GOT3 (cell line): ENCODE measurements at places on chromosomes 3 and 15.

DNA sequence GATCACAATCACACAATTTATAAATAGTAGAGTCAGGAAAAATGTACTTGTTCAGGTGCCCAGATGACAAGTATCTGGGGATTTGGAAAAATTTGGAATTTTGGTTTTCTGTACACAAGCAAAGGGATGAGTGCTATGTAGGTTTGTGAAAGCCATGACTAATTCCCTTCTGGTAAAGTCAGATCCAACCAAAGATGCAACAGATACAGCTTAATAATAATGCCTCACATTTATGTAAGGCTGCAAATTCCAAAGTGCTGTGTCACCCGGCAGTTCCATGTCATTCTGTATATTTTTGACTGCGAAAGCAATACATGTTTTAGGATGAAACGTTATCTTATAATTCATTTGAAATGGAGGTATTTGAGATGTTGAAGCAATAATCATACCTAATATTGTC is 102.7 kb upstream of the AGBL1 start:
- DNase-seq: no peak

GRCh38 chr3:68360492-68360891 is 571.9 kb downstream of the TAFA4 start:
- no peak for DNase-seq

GRCh38 chr15:37931868-37932267 is 2.6 kb upstream of the TMCO5A start:
- no peak for DNase-seq

- DNase-seq: no peak
Observed at GRCh38 chr3:150393745-150394144, 14.4 kb upstream of the TSC22D2 start.

- DNase-seq: no peak
Observed at GRCh38 chr15:26073430-26074333, 210.6 kb upstream of the ATP10A start.

- peak; percentile 80 for DNase-seq
Observed at GRCh38 chr3:134846911-134847317, 51.9 kb downstream of the EPHB1 start.

GRCh38 chr3:132650153-132650552 is 9.5 kb downstream of the ACAD11 start:
- DNase-seq: no peak

- DNase-seq: no peak
Observed at GRCh38 chr3:169678122-169678521, 14.6 kb upstream of the MECOM start.

GRCh38 chr3:102237181-102237580 is 197.6 kb upstream of the ZPLD1 start:
- no peak for DNase-seq

- no peak for DNase-seq
Observed at GRCh38 chr3:22908989-22909507, 294.1 kb upstream of the UBE2E2 start.

- no peak for DNase-seq
Observed at GRCh38 chr15:24898715-24899272, 56.0 kb upstream of the SNRPN start.

DNA sequence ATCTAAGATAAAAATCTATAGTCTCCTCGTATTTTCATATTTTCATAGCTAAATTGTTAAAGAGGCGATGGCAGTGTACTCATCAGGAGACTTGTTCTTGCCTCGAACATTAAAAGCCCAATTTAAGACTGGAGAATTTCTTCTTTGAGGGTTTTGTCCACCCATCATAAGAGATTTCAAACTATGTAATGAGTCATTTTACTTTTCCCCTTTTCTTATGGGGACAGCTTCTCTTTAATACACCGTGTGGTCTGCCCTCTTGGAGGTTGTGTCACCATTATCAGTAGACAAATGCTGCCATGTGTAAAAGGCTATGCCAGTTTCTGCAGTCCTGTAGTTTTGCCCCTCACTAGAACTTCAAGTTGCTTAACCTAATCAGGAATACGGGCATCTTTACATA is 16.9 kb downstream of the TGFBR2 start:
- DNase-seq: no peak

DNA sequence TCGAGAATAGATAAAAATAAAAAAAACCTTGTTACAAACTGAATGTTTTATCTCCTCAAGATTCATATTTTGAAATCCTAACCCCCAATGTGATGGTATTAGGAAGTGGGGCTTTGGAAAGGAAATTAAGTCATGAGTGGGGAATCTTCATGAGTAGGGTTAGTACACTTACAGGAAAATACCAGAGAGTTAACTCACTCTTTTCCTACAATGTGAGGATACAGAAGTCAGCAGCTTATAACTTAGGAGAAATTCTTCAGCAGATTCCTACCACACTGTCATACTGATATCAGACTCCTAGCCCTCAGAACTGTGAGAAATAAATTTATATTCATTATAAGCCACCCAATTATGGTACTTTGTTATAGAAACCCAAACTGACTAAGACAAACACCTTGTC is 453.1 kb downstream of the GBE1 start:
- DNase-seq: no peak

GRCh38 chr15:44082558-44083157 is 112.4 kb downstream of the FRMD5 start:
- DNase-seq: no peak

- DNase-seq: no peak
Observed at GRCh38 chr15:55007561-55007960, 189.2 kb downstream of the RSL24D1 start.

- DNase-seq: no peak
Observed at GRCh38 chr3:4856564-4856963, 122.7 kb upstream of the BHLHE40 start.

GRCh38 chr3:7423995-7424394 is 563.1 kb downstream of the GRM7 start:
- DNase-seq: no peak
